ENCODE measurements at places on chromosomes 5 and 9.

DNA sequence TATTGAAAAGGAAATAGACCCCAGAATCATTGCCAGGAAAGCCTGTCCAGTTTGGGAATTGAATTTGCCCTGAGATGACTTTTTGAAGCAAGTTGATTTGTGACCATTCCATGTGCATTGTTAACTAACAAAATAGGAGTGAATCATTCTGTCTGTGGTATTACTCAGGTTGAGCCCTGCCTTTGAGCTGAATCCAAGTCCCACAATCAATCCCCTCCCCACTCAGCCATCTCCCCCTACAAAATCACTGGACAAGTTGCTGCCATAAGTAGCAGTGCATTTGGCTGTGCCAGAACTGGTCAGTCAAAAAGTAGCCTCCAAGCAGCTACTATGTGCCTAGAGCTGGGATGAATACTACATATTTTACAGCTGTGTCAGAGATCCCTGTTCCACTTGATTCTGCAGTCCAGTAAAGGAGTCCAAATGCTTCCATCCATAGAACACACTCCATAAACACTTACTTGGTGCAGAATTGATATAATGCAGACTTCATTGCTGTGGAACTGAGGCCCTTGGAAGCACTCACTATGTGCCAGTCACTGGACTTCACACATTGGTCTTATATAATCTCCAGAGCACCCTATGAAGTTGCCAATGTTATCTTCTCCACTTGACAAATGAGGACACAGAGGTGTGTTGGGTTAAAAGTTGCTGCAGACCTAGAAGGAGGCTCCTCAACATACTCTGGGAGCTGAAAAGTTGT, 96.1 kb downstream of the ZNF462 start:
- DNase-seq, result no peak

- peak; percentile 86 for DNase-seq
These were observed 260.3 kb upstream of the ADAMTS16 start for GRCh38 chr5:4879693-4880303.

DNA sequence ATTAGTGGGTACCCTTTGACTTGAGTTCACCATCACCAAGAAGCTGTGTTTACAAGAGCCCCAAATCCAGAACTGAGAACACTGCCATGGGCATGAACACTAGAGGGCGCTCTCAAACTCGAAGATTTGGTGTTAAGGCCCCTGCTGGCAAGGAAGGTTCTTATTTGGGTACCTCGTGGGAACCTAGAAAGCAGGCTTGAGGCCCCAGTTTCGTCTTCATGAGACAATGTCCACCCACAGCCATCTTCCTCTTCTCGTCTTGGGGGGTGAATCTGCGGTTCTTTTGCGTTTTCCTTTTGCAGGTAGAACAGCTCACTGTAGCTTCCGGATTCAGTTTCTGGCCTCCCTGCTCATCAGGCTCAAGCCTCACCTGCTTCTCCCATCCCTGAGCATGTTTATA, 184.0 kb downstream of the SEMA5A start:
- no peak for DNase-seq

DNA sequence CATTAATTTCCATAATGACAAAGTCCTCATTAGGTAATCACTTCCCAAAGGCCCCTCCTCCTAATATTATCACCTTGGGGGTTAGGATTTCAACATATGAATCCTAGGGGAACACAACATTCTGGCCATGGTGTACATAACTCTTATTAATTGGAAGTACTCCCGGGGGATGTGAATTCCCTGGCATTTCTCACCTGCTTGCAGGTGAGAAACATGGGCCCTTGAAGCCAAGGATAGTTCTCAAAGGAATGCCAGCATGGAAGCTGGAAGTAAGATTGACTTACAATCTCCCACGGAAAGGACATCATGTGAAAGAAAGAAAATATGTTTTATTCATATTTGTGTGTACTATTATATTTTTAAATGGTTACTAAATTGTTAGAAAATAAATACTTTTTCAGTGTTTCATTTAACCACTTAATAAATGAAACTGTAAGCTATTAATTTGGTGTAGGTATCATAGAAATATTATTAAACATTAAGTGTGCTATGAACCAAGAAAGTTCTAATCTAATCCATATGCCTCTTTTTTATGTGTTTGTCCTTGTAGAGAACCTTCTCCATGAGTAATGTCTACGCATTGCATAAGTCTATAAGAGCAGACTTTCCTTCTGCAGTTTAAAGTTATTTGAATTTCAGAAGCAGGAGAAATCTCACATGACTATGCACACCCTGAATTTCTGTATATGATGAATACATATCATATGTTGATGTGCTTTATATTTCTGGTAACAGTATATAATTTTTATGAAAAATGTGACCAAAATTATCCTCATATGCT, 59.4 kb downstream of the ANXA1 start:
- no peak for DNase-seq

- DNase-seq, result no peak
These were observed 43.7 kb downstream of the FAF2 start for GRCh38 chr5:176491901-176492300.

DNA sequence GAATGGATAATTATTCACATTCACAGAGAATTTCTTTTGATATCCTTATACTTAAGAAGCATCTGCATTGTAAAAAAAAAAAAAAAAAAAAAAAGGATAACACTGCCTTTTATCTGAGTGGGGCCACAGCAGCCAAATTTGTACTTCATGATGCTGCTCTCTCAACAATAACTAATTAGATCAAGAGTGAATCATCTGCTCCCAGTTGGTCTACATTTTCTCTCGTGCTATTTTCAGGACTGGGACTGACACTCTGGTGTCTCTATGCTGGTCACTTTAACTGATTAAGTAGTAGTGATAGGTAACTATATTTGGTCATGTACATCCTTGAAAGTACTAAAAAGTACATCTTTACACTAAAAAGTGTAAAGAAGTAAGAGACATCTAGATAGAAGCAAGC, 90.1 kb downstream of the RFX3 start:
- no peak for DNase-seq

DNA sequence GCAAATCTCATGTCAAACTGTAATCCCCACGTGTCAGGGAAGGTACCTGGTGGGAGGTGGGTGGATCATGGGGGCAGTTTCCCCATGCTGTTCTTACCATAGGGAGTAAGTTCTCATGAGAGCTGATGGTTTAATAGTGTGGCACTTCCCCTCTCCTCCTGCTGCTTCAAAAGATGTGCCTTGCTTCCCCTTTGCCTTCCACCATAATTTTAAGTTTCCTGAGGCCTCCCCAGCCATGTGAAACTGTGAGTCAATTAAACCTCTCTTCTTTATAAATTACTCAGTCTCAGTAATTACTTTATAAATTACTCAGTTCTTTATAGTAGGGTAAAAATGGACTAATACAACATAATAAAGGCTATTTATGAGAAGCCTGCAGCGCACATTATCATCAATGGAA, 7.1 kb upstream of the CNTRL start:
- no peak for DNase-seq

GRCh38 chr5:34608859-34609648, 47.1 kb upstream of the RAI14 start:
- DNase-seq, result no peak

DNA sequence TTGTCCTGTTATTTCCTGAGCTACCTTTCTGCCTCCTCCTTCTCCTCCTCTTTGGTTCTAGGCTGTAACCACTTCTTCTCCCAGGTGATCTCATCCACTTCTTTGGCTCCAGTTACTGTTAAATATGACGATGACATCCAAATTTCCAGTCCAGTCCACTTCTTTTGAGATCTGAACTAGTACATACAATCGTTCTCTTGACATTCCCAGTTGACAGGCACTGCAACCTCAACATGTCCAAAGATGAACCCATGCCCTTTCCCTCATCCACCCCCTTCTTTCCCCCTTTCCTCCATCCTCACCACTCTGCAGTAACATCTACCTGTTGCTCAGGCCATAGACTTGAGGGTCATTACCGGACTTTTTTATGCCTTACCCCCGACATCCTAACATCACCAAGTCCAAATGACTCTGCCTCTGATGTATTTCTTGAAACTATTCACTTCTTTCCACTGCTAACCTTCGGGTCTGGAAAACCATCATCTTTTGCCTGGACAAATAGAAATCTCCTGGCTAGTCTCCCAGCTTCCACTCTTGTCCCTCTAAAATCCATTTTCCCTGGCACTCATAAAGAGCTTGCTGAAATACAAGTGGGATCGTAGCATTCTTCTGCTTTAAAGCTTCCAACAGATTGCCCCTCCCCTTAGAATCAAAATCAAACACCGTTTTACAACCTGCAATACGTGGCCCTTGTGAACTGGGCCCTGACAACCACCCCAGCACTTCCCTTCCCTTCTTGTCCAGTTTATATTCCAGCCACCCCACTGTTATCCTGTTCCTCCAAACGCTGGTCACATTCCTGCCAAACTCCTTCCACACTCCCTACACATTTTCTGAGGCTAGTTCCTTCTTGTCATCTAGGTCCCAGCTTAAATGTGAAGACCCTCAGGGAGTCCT, 31.5 kb downstream of the KLF9 start:
- no peak for DNase-seq

DNA sequence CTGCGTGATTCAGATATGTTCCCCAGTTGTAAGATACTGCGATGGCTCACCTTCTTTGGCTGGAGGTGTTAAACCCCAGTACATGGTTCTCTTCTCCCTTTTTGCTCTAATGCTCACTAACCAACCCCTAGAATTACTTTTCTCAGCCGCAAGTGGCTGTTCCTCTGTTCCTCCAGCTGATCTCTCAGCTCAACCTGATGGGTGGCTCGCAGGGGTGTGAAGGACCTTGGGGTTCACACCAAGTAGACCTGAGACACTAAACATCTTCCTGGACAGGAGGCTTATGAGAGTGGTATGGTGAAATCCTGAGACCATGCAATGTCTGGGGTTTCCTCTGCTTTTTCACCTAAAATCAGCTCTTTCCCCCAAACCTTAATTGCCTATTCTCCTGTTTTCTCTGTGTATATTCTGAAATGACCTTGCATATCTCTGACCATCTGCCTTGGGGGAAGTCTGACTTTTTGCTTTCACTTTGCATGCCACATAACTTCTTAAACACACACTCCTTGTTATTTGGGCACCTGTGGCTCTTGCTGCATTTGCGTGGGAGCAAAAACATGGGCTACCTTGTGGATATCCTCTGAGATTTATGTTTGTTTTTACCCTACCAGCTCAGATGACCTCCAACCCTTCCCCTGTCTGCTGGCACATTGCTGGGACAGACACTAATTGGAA, 15.9 kb upstream of the IFNA14 start:
- DNase-seq, result no peak

DNA sequence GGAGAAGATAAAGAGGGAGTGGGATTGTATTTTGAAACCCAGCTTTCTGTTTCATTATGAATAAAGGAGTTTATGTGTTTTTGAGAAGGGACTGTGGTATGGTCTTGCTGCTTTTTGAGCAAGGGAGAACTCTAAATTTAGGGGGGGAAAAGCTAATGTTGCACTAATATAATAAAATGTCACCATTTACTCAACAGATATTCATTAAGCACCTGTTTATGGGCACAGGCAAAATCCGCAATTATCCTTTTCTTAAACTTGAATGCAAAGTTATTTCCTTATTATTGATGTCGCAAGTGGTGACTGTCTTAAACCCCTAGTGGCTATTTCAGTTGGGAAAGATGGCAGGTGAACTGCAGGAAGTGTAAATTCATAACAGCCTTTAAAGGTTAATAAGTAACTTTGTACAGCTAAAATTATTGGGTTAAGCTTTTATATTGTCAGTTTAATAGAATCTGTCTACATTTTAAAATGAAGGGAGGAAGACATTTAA, 1.5 kb downstream of the CDC42SE2 start:
- DNase-seq, result peak; percentile 1

GRCh38 chr9:15103290-15103689, 193.1 kb upstream of the FREM1 start:
- no peak for DNase-seq

DNA sequence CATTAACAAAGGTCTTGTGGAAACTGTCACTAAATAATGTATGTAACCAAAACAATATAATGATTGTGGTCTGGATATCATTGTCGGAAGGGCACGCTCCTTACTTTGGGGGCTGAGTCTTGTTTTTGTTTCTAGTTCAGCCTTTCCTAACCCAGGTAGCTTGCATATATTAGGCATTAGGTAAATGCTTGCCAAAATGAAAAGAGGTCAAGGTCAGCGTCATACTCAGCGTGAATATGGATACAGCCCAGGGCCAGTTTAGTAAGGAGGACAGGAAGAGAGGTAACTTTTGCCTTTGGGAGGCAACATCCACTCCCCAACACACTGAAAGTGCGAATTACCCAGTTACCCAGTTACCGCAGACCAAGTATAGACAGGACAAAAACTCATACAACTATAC, 171.4 kb downstream of the RAB3C start:
- no peak for DNase-seq

DNA sequence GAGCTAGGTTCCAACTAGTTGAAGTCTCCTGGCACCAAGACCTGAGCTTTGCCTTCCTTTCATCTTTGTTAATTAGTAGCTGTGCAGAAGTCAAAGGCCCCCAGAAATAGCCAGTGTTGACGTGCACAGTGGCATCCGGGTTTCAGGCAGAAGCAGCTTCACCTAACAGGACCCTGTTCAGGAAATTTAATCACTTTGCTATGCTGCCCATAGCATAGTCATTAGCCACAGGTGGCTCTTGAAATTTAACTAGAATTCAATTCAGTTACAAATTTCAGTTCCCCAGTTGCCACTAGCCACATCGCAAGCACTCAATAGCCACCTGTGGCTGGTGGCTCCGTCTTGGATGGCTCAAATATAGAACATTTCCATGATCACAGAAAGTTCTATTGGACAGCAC, 179.1 kb downstream of the GOLPH3 start:
- DNase-seq, result no peak

- DNase-seq, result no peak
These were observed 81.5 kb downstream of the HMCN2 start for GRCh38 chr9:130347036-130347435.

DNA sequence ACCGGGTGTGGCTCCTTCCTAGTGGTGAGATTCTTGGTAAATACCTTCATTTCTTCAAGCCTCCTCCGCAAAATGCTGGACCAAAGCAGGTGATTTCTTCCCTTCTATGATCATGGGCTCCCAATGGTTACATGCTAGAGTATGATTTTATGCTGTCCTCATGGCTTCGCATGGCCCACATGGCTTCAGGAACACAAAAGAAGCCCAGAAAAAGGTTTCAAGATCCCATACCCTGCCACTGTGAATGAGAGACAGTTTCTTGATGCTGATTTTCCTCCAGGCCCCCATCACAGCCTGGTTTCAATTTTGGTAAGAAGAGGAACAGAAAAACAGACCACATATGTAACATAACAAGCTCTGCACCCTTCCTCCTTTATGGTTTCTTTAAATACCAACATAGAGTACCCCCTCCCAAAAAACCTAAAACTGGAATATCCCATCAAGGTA, 2.4 kb upstream of the RXFP3 start:
- no peak for DNase-seq

DNA sequence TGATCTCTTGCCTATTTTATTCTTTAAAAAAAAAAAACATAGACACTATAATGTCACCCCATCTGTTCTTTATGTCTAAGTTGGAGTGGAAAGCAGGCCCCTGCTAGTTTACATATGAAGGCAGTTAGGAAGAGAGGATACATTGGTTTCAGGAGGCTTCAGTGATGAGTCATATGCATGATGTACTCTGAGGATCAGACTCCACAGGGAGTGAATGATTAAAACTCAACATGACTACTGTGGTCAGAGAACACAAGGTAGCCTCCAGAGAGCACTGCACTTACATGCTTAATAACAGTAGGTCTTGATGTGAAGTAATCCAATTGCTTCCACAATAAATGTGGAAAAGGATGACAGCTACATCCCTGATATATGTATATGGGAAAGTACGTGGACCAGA, 22.7 kb upstream of the FSTL4 start:
- no peak for DNase-seq

GRCh38 chr5:133062276-133062675, 10.5 kb downstream of the HSPA4 start:
- no peak for DNase-seq
